ENCODE measurements at places on chromosomes 1 and 21.
A peak's percentile ranks its signal among the peaks of the same experiment; 100 is the strongest.

GRCh38 chr1:202199040-202199889 is 5.7 kb downstream of the LGR6 start:
- no peak overlapping the region for H3K27ac ChIP-seq
- no peaks in the 10 kb centered on the region for H3K27me3 ChIP-seq
- no peak overlapping the region for H3K4me3 ChIP-seq
- no peaks in the 10 kb centered on the region for H3K36me3 ChIP-seq
- DNase-seq = no peak

DNA sequence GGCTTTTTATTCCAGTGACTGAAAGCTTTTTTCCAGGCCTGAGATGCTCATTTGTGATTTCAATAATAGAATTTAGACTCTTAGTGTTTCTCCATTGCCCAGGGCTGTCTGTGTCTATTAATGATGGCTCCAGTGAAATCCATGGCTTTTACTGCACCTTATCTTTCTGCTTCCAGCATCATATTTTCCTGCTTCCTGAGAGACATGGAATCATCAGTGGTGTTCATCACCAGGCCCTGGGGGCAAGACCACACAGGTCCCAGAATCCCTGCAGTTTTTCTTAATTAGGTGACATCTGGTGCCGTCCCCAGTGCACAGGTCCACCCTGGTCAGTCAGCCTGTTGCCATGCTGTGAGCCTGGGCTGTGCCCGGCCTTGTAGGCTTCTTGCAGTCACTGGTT is 15.5 kb downstream of the NT5C1A start:
- H3K27ac ChIP-seq = no peak overlapping the region
- H3K4me3 ChIP-seq = no peak overlapping the region
- peaks cover 9% of the 10 kb centered on the region for H3K4me1 ChIP-seq
- no peak for DNase-seq
- no peaks in the 10 kb centered on the region for H3K36me3 ChIP-seq

DNA sequence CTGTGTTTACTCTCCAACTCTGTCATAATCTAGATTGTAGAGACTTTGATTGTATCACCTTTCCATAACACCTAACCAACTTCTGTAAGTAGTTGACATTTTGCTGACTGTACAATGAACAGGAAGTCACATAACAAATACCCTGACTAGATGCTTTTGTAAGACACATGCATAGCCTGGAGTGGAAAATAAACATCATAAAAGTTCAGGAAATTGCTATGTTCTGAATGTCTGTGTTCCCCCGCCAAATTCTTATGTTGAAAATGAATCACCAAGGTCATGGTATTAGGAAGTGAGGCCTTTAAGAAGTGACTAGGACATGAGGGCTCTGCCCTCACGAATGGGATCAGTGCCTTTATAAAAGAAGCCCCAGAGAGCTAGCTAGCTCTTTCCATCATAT is 40.4 kb upstream of the ZSWIM5 start:
- peaks cover 6% of the 10 kb centered on the region for H3K27me3 ChIP-seq
- H3K36me3 ChIP-seq = no peaks in the 10 kb centered on the region
- no peak overlapping the region for H3K4me3 ChIP-seq
- no peaks in the 10 kb centered on the region for H3K4me1 ChIP-seq
- DNase-seq = peak; percentile 4
- no peak overlapping the region for H3K27ac ChIP-seq

- H3K36me3 ChIP-seq = no peaks in the 10 kb centered on the region
- H3K27me3 ChIP-seq = peaks cover 36% of the 10 kb centered on the region
- H3K4me1 ChIP-seq = peaks cover 4% of the 10 kb centered on the region
- no peak overlapping the region for H3K4me3 ChIP-seq
Observed at GRCh38 chr1:214261206-214262123, 19.5 kb upstream of the SMYD2 start.

DNA sequence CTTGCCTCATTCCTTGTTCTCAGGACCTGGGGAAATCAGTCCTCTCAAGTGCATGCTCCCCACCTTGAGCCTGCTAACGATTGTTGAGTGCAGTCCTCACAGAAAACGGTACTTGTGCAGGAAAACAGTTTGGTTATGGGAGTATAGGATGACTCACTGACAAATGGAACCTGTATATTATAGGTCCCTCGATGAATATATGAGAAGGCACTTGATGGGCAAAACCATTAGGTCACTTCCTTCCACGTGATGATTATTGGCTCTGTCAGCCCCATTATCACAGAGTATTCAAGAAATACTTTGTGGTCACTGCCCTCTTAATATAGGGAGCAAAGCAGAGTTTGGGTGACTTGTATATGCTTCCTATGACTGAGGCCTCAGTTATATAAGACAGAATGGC is 6.2 kb downstream of the CCDC17 start:
- peaks cover 71% of the 10 kb centered on the region for H3K36me3 ChIP-seq
- H3K27me3 ChIP-seq = no peaks in the 10 kb centered on the region
- no peak overlapping the region for H3K4me3 ChIP-seq
- no peak overlapping the region for H3K27ac ChIP-seq
- H3K4me1 ChIP-seq = no peaks in the 10 kb centered on the region

DNA sequence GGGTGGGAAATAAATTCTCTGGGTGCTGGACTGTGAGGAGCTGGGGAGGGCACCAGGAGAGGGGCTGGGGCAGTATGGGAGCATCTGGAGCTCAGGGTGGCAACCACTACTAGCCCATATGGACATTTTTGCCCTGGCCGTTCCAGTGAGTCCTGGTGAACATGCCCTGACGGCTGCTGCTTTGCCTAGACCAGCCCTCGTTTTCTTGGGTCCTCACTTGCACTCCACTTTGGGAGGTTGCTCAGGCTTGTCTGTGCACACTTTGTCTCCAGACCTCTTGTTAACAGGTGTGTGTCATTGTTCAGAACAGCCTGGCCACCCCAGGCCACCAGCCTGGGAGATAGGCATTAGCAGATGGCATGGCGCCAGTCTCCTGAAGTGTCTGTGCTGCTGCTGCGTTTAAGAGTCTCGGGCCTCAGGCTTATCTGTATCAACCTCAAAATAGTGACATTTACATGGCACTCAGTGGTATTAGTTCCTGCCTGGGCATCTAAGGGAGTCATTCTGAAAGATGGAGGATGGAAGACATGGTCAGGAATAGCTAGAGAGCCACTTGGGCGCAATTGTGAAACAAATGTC is 190.5 kb downstream of the PTPRU start:
- H3K4me3 ChIP-seq = no peak overlapping the region
- no peak overlapping the region for H3K27ac ChIP-seq
- no peaks in the 10 kb centered on the region for H3K27me3 ChIP-seq
- no peak for DNase-seq
- no peaks in the 10 kb centered on the region for H3K4me1 ChIP-seq

GRCh38 chr1:203516184-203516583 is 22.2 kb downstream of the OPTC start:
- H3K4me3 ChIP-seq = no peak overlapping the region
- H3K27me3 ChIP-seq = no peaks in the 10 kb centered on the region
- H3K4me1 ChIP-seq = peaks cover 3% of the 10 kb centered on the region

- H3K4me3 ChIP-seq = no peak overlapping the region
- no peaks in the 10 kb centered on the region for H3K36me3 ChIP-seq
- H3K27ac ChIP-seq = no peak overlapping the region
- no peaks in the 10 kb centered on the region for H3K4me1 ChIP-seq
- H3K27me3 ChIP-seq = no peaks in the 10 kb centered on the region
Observed at GRCh38 chr1:47895279-47896125, 101.7 kb downstream of the TRABD2B start.

DNA sequence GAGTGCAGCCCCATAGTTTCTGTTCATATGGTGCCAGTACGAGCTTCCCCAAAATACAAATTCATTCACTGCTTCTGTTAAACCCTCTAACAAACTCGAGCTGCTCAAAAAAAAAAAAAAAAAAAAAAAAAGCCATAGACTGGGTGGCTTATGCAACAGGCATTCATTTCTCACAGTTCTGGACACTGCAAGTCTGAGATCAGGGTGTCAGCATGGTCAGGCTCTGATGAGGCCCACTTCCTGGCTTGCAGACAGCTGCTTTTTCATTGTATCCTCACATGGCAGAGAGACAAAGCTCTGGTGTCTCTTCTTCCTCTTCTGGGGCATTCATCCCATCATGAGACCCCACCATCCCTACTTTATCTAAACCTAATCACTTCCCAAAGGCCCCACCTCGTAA is 121.6 kb downstream of the PTBP2 start:
- no peaks in the 10 kb centered on the region for H3K4me1 ChIP-seq
- H3K27me3 ChIP-seq = no peaks in the 10 kb centered on the region
- no peak for DNase-seq
- no peak overlapping the region for H3K27ac ChIP-seq

- H3K27ac ChIP-seq = no peak overlapping the region
- DNase-seq = peak; percentile 30
Observed at GRCh38 chr1:113207019-113207418, 134.0 kb downstream of the LRIG2 start.

DNA sequence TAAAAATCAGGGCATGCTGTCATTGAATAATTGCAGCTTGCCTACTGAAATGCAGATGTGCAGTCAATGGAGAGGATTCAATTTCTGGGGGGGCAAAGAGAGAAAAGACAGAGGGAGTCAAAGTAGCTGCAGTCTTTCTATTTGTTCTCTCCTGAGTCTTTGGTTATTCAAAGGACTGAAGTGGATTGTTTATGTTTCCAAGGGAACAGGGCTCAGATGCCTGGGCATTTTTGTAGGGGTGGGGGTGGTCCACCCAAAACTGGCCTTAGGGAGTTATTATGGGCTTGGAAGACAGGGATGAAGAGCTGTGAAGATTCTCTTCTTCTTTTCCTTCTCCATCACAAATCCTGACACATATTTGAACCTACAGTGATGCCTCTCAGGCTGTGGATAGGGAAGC is 408.8 kb upstream of the DAB1 start:
- no peak for DNase-seq
- H3K27ac ChIP-seq = no peak overlapping the region
- H3K4me3 ChIP-seq = no peak overlapping the region

- no peaks in the 10 kb centered on the region for H3K4me1 ChIP-seq
- H3K36me3 ChIP-seq = no peaks in the 10 kb centered on the region
- no peak for DNase-seq
- no peak overlapping the region for H3K4me3 ChIP-seq
- H3K27ac ChIP-seq = no peak overlapping the region
- no peaks in the 10 kb centered on the region for H3K27me3 ChIP-seq
Observed at GRCh38 chr1:95005584-95005983, 67.2 kb downstream of the ALG14 start.

GRCh38 chr1:66197785-66198184 is 336.2 kb upstream of the SGIP1 start:
- H3K4me1 ChIP-seq = no peaks in the 10 kb centered on the region
- no peak for DNase-seq
- no peak overlapping the region for H3K27ac ChIP-seq
- no peaks in the 10 kb centered on the region for H3K36me3 ChIP-seq
- H3K27me3 ChIP-seq = no peaks in the 10 kb centered on the region
- H3K4me3 ChIP-seq = no peak overlapping the region

GRCh38 chr1:154703170-154703569 is 95.2 kb upstream of the ADAR start:
- H3K27ac ChIP-seq = no peak overlapping the region
- H3K4me3 ChIP-seq = no peak overlapping the region
- no peaks in the 10 kb centered on the region for H3K4me1 ChIP-seq
- H3K27me3 ChIP-seq = peaks cover 20% of the 10 kb centered on the region
- no peaks in the 10 kb centered on the region for H3K36me3 ChIP-seq
- DNase-seq = no peak

GRCh38 chr1:180231506-180231921 is 1.4 kb downstream of the LHX4 start:
- no peak for DNase-seq
- no peak overlapping the region for H3K4me3 ChIP-seq
- H3K27me3 ChIP-seq = peaks cover 31% of the 10 kb centered on the region
- no peak overlapping the region for H3K27ac ChIP-seq
- peaks cover 63% of the 10 kb centered on the region for H3K4me1 ChIP-seq

GRCh38 chr1:41455479-41456332 is 28.8 kb downstream of the EDN2 start:
- no peak overlapping the region for H3K27ac ChIP-seq
- no peaks in the 10 kb centered on the region for H3K27me3 ChIP-seq
- H3K4me3 ChIP-seq = no peak overlapping the region
- no peaks in the 10 kb centered on the region for H3K36me3 ChIP-seq
- no peak for DNase-seq

DNA sequence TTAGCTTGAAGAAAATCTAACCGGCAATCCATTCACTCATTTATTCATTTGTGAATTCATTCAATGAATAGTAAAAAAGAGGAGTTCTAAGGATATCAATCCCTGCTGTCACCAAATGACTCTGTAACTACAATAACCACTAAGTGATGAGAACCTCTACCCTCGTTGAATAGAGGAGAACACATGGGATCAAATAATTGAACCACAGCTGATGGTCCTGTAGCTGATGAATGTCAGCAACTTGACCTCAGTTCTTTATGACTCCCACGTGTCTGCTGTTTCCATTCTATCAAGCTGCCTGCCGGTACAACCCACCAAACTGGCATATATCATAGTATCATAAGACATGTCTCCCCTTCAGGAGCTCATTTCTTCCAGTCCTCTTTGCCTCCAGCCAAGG is 150.3 kb downstream of the PTGER3 start:
- no peaks in the 10 kb centered on the region for H3K27me3 ChIP-seq
- DNase-seq = no peak
- no peak overlapping the region for H3K4me3 ChIP-seq
- no peak overlapping the region for H3K27ac ChIP-seq
- no peaks in the 10 kb centered on the region for H3K4me1 ChIP-seq

- H3K4me3 ChIP-seq = no peak overlapping the region
- no peaks in the 10 kb centered on the region for H3K4me1 ChIP-seq
- no peak for DNase-seq
Observed at GRCh38 chr1:29643838-29644440, 407.6 kb downstream of the PTPRU start.

- H3K4me3 ChIP-seq = no peak overlapping the region
- no peaks in the 10 kb centered on the region for H3K4me1 ChIP-seq
- DNase-seq = no peak
- H3K27ac ChIP-seq = no peak overlapping the region
Observed at GRCh38 chr1:158059984-158060383, 66.5 kb downstream of the KIRREL1 start.

GRCh38 chr1:91706140-91706957 is 179.6 kb downstream of the TGFBR3 start:
- no peaks in the 10 kb centered on the region for H3K27me3 ChIP-seq
- H3K4me3 ChIP-seq = no peak overlapping the region
- H3K36me3 ChIP-seq = peaks cover 29% of the 10 kb centered on the region
- no peaks in the 10 kb centered on the region for H3K4me1 ChIP-seq

GRCh38 chr1:75274920-75275506 is 140.8 kb downstream of the LHX8 start:
- no peaks in the 10 kb centered on the region for H3K27me3 ChIP-seq
- no peaks in the 10 kb centered on the region for H3K4me1 ChIP-seq

Data from CD4-positive, CD25-positive, alpha-beta regulatory T cell (primary cell).